Activated T-cell treated with anti-CD3 and anti-CD28 coated beads for 4 hours (primary cell): ENCODE measurements at places on chromosomes 5 and 9.

DNA sequence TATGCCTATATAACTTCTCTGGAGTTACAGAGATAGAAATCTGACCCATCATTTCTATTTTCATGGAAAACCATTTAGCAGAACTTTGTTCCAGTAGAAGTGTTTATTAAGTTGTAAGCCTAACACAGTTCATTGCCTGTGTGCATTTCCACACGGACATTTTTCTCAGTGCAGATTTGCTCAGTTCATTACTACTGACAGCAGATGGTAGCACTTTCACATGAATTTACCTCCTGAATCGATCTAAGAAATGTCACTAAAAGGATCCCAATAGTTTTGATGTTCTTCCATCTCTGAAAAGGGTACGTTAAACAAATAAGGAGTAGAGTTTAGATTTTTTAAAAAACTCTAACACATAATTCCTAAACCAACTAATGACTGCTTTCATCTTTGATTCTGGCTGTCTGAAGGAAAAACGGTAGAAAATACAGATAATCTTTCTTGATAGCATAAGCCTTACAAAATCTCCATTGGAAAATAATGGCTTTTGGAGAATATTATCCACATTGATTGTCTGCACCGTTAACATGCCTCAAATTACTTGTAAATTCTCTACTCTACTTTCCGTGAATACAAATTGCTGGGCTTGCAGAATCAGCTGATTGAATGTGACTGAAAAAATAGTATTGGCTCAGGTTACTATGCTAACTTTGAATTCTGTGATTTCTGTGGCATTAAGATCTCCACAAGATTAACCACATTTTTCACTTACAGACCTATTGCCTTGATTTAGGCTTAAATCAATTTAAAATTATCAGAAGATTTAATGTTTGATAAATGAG is 33.1 kb downstream of the RPS23 start:
- DNase-seq, result no peak

DNA sequence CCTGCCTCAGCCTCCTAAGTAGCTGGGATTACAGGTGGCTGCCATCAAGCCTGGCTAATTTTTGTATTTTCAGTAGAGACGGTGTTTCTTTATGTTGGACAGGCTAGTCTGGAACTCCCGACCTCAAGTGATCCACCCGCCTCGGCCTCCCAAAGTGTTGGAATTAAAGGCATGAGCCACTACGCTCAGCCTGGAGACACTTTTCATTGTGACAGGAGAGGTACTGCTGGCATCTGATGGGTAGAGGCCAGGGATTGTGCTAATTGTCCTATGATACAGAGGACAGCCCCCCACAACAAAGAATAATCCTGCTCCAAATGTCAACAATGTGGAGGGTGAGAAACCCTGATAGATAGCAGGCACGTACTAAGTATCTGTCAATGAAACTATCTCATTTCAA is 91.3 kb upstream of the SLC25A48 start:
- no peak for DNase-seq

- peak; percentile 21 for DNase-seq
Observed at GRCh38 chr5:146565764-146566367, 49.9 kb upstream of the GPR151 start.

DNA sequence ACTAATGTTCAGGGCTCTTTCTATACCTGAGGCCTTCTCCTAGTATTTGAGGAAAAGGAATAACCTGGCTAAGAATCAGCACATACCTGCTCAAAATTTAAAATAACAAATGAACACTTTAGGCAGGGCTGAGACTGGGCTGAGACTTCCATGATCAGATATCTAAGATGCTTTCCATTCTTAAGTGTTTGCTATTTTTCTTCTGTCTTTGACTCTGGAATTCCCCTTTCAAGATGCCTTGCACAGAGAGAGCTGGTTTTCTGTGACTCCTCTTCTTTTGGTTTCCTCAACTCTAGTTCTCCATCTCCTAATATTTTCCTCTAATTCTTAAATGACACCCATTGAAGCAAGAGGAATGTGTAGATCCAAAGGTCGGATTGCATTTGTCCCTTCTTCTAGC is 61.1 kb downstream of the DPYSL3 start:
- no peak for DNase-seq

DNA sequence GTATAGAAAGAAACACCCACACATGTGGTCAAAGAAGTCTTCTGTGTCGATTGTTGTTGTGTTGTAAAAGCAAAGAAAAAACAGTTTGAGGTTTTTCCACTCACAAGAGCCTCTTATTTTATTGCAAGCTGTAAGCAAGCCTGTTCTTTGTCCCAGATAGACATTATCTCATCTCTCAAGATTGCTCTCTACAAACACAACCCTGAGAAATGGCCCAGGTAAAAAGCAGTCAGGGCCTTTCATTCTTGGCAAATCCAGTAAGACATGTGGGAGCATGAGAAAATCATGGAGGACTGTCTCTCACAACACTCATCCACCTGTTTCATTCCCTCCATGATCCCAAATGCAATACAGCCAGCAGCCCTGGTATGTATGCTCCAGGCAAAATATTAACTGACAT is 286.6 kb upstream of the POU5F2 start:
- DNase-seq, result no peak
